HCT116 (cell line): ENCODE measurements at places on chromosomes 7 and 10.

GRCh38 chr7:98687111-98687751 lies 70.1 kb downstream of the NPTX2 start:
- no peak overlapping the region for H3K4me3 ChIP-seq
- H3K36me3 ChIP-seq: no peaks in the 10 kb centered on the region
- no peak overlapping the region for H3K27ac ChIP-seq

- no peak for DNase-seq
- no peaks in the 10 kb centered on the region for H3K4me1 ChIP-seq
- H3K4me3 ChIP-seq: no peak overlapping the region
- no peaks in the 10 kb centered on the region for H3K36me3 ChIP-seq
- no peak overlapping the region for H3K27ac ChIP-seq
Observed at GRCh38 chr10:24205821-24206220, 3.1 kb upstream of the KIAA1217 start.

GRCh38 chr7:3207387-3207902 lies 93.6 kb upstream of the SDK1 start:
- DNase-seq: no peak
- no peaks in the 10 kb centered on the region for H3K36me3 ChIP-seq
- H3K4me1 ChIP-seq: no peaks in the 10 kb centered on the region
- no peaks in the 10 kb centered on the region for H3K27me3 ChIP-seq
- H3K4me3 ChIP-seq: no peak overlapping the region

DNA sequence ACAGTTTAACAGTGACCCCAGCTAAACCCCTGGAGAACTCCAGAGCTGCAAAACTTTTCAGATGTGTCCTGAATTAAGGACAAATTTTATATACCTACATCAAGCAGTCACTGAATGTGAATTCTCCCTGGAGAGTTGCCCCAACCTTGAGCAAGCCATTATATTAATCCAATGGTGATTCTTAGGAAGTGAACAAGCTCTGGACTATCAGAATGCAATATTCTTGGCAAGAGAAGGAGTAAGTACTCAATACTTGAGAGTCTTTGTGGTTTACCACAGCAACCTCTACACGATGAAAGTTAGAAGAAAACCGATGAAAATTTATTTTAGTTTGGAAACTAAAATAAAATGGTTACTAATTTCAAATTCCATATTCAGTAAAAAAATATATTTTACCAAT lies 19.3 kb upstream of the ZNF365 start:
- no peaks in the 10 kb centered on the region for H3K4me1 ChIP-seq
- no peak for DNase-seq
- H3K4me3 ChIP-seq: no peak overlapping the region
- no peak overlapping the region for H3K27ac ChIP-seq
- H3K36me3 ChIP-seq: no peaks in the 10 kb centered on the region

DNA sequence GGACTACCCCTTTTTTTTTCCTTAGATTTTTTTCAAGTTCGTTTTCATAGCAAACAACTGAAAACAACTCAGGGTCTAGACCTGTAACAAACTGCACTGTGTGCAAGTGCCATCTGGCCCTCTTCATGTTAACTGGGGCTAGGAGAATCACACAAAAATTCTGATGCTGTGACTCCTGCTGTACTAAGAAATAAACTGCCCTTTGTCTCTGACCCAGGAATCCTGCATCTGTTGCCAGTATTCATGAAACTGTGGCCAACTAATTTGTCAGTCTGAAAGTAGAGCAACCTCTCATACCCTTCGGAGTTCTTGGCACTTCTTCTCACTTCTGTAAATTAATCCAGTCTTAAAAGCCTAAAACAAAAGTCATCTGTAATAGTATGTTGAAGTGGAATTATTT lies 218.4 kb upstream of the PCDH15 start:
- no peaks in the 10 kb centered on the region for H3K27me3 ChIP-seq
- no peaks in the 10 kb centered on the region for H3K4me1 ChIP-seq
- H3K36me3 ChIP-seq: no peaks in the 10 kb centered on the region
- DNase-seq: no peak
- H3K27ac ChIP-seq: no peak overlapping the region
